ENCODE measurements at places on chromosomes 3 and 15.

- DNase-seq = no peak
Observed at GRCh38 chr15:28097656-28098359, 1.3 kb downstream of the OCA2 start.

- no peak for DNase-seq
Observed at GRCh38 chr15:79243723-79244122, 38.8 kb upstream of the ANKRD34C start.

DNA sequence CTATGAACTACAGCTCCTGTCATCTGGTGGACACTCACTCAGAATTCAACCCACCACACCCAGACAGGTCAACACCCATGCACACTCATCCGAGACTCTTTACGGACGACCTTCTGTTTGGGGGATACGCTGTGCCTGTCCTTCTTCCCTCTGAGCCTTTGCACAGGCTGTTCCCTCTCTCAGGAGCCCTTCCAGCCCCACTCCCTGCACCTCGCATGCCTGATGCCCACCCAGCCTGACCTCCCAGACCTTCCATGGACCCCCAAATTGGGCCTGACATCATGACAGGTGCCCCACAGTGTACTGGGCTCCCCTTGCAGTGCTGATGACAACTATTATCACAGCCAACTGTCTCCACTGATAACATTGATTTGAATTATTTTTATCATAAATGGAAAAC, 135.8 kb downstream of the NSMCE3 start:
- no peak for DNase-seq

DNA sequence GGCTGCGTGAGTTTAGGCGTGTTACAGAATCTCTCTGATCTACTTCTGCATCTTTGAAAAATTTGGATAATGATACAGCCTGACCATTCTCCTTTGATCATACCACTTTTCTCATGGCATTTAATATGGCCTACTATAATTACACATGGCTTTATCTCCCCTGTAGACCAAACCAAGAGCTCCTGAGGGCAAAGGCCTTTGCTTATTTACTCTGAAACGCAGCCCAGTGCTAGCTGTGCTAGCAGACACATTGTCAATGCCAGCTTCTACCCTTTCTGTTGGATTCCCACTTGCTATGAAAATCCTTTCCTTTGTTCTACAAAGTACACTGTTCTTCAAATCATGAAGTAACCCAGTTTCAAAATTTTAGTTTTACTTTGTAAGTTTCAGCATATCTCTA, 16.5 kb upstream of the VGLL4 start:
- no peak for DNase-seq

- DNase-seq = peak; percentile 11
Observed at GRCh38 chr3:51500632-51501131, 867 bp upstream of the DCAF1 start.

- DNase-seq = no peak
Observed at GRCh38 chr15:73568564-73569280, 64.5 kb downstream of the NPTN start.

DNA sequence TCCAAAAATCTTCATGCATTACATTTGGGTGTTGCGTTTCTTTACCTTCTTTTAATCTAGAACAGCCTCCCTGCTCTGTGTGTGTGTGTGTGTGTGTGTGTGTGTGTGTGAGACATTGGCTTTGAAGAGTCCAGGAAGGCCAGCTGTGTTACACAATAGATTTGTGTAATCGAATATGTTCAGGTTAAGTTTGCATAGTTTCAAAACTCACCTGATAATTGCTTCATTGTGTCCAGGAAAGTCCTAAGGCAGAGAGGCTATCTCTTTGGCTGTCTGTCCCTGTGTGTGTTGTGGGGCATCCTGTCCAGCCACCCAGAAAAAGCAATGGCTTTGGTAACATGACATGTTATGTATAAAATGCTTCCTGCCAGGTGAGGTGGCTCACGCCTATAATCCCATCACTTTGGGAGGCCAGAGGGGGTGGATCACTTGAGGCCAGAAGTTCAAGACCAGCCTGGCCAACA, 37.5 kb downstream of the ZNF710 start:
- DNase-seq = no peak

DNA sequence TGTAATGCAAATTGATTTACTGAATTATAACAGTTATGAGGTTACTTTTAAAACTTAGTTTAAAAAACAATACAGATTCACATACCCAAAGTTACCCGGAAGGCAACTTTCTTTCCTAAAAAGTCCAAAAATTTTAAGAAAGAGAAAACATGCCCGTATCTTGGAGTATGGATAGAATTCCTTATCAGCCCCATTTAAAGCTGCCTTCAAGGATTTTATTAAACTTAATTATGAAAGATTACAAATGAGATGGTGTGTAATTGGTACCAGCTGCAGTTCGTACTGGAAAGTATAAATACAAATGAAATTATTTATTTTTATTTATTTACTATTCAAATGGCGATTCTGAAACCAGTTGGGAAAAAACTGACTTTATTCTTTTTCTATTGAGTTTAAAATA, 39.4 kb downstream of the SATB1 start:
- DNase-seq = no peak

DNA sequence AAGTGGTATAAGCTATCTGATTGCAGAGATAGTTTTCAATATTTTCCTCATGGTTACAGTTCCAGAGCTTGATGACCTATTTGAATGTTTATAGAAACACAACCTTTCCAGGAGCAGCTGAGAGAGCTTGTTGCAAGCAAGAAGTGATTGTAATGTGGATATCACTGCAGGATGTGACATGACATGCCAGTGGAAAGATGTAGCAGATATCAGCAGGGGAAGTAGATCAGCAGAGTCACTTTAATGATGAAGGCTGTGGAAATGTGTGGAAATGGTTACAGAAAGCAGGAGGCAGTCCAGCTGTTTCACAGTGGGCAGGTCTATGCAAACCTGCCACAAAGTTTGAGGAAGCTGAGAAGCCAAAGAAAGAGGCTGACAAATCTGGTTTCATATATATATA, 21.0 kb downstream of the TMEM158 start:
- DNase-seq = no peak

DNA sequence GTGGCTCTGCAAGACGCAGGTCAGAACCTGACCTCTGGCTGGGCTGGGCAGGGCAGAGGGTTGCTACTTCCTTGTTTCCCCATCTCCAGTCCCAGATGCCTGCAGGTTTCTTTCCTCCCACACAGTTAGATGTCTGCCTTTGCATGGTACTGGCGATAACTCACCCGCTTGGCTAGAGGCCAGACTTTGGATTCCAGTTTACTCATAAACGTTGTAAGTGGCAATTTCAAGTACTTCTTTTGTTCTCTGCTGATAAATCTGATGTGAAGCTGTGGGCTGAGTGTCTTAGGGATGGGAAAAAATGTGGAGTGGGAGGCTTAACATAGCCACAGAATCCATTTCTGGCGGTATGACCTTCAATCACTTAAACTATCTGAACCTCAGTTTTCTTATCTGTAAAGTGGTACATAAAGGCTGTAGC, 194.2 kb downstream of the EBLN2 start:
- DNase-seq = no peak

Measured in lung microvascular endothelial cell (primary cell).